DMS153 (cell line): ENCODE measurements at places on chromosomes 5 and 9.

- no peak for DNase-seq
These were observed 434.5 kb downstream of the CAAP1 start for GRCh38 chr9:26458054-26458453.

- DNase-seq: no peak
These were observed 198.7 kb downstream of the VPS13A start for GRCh38 chr9:77375956-77376532.

DNA sequence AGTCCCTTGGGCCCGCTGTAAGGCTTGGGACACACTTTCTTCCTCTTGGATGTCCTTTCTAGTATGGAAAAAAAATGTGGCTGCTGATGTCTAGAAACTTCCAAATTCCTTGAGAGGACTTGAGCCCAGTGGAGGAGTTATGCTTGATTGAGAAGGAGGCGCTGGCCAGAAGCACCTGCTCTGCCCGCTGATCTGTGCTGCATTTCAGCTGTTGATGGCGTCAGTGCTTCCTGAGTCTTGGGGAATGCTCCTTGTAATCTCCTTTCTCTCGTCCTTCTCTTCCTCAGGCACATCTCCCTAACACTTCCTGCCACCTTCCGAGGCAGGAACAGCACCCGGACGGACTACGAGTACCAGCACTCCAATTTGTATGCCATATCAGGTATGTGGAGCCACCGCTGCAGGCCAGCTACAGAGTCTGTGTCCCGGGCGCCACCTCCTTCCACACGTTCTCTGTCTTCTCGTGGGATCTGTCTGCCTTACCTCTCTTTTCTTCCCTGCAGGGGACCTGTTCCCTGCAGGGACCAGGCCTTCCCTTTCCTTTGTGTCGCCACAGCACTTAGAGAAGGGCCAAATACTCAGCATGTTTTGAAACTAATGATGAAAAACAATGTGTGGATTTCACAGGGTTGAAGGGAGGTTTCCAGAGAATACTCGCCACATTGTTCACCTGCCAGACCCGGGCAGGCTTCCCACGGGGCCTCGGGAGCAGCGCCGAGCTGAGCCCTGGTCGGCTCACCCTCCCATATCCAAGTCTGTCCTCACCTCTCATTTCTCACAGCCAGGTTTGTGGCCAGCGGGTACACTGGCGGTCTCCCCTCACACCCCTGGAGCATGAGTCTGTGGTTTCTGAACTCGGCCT is 95.2 kb downstream of the MVB12B start:
- peak; percentile 36 for DNase-seq

DNA sequence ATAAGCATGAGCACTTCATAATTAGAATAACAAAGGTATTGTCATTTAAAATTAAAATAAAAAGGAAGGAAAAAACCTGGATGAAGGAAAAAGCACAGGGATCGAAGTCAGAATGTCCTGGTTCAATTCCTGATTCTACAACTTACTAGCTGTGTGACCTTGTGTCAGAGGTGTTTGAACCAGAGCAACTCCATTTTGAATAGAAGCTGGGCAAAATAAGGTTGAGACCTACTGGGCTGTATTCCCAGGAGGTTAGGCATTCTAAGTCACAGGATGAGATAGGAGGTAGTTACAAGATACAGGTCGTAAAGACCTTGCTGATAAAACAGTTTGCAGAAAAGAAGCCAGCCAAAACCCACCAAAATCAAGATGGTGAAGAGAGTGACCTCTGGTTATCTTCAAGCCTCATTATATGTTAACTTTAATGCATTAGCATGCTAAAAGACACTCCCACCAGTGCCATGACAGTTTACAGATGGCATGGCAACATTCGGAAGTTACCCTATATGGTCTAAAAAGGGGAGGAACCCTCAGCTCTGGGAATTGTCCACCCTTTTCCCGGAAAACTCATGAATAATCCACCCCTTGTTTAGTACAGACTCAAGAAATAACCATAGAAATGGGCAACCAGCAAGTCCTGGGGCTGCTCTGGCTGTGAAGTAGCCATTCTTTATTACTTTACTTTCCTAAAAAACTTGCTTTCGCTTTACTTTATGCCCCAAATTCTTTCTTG is 412.7 kb downstream of the PIK3R1 start:
- no peak for DNase-seq

GRCh38 chr5:66620711-66621110 is 24.5 kb downstream of the MAST4 start:
- DNase-seq: no peak

- no peak for DNase-seq
These were observed 245.9 kb downstream of the SAXO1 start for GRCh38 chr9:18786911-18787650.

GRCh38 chr5:2199697-2200096 is 317.0 kb upstream of the IRX4 start:
- no peak for DNase-seq

GRCh38 chr5:83608122-83608521 is 112.5 kb downstream of the HAPLN1 start:
- no peak for DNase-seq

DNA sequence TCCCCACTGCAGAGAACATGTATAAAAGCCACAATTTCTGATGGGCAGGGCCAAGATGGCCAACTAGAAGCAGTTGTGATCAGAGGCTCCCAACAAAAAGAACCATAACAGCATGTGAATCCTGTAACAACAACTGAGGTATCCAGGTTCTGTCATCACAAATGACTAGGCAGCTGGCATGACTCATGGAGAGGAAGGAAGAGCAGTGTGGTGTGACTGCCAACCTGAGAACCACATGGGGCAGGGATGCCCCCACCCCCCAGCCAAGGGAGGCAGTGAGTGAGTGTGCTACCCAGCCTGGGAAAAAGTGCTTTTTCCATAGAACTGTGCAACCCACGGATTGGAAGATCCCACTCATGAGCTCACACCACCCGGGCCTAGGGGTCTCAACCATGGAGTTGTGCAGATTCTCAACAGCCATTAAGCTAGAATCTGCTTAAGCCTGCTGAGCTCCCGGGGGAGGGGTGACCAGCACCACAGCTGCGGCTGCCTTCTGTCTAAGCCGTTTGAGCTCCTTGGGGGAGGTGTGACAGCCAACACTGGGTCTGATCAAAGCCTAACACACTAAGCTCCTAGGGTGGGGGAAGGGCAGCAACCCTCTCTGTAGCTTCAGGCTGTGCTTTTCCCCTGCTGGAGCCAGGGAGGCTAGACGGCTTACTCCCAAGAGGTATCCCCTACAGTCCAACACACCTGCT is 80.1 kb upstream of the DMAC1 start:
- DNase-seq: no peak

- no peak for DNase-seq
These were observed 88.5 kb downstream of the ALDH1A1 start for GRCh38 chr9:72864327-72864726.

DNA sequence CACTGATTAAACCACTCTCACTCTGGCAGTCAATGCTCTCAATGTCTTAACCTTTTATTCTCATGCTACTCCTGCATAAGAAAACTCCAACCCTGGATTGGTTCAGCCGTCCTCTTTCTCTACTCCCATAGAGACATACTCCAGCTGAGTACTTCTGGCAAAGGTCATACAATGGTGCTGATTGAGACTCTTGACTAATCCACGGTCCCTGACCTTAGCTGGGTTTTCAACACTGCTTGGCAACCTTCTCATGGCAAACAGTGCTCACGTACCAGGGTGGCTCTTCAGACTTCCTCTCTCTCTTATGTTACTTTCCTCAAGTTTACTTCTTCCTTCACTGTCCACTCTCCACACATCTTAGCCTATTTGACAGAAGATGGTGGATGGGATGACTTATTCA is 347.6 kb downstream of the RAB3C start:
- no peak for DNase-seq

GRCh38 chr9:13770956-13771355 is 491.5 kb upstream of the MPDZ start:
- DNase-seq: no peak
